H9 (cell line): ENCODE measurements at places on chromosomes 7 and 10.

- DNase-seq, result no peak
Measured at GRCh38 chr10:28366994-28367393, 64.1 kb upstream of the MPP7 start.

- DNase-seq, result peak; percentile 14
Measured at GRCh38 chr10:79345241-79346011, 1.8 kb upstream of the PPIF start.

- no peak for DNase-seq
Measured at GRCh38 chr7:66355756-66356155, 150.6 kb downstream of the TPST1 start.

DNA sequence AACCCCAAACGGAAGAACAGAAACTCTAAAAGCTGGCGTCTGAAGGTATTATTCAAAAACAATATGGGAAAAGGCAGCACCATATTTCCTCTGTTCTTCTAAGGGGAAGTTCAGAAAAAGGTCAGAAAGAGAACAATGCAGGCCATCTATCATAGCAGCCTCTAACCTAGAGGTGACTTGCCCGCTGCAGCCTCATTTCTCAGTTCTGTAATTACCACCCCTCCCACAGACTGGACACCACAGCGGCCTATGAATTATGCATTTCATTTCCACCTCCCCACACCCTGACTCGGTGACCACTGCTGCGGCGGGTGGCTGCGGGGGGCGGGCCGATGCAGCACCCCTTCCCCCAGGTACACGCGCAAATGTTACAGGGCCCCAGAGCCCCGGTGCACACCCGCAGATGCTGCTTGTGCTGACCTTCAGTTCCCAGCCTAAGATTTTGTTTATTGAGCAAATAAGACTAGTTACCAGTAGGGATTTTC lies 125.5 kb downstream of the CLEC2L start:
- DNase-seq, result no peak

GRCh38 chr7:26534649-26535482 lies 243.2 kb downstream of the SNX10 start:
- no peak for DNase-seq

DNA sequence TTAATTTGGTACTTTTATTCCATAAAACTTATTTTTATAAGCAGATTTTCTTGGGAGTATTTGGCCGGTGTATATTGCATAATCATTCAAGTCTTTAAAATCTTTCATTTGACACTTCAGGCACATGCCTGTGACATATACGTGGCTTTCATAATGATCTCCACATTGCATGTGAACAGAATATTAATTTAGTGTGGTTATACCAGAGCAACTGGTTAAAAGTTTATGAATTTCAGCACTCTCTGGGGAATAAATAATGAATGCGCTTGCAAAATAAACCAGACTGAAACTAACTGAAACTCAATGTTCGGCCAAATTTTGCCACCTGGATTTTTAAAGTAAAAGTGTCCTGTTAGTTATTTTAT lies 242.3 kb downstream of the GLI3 start:
- no peak for DNase-seq

DNA sequence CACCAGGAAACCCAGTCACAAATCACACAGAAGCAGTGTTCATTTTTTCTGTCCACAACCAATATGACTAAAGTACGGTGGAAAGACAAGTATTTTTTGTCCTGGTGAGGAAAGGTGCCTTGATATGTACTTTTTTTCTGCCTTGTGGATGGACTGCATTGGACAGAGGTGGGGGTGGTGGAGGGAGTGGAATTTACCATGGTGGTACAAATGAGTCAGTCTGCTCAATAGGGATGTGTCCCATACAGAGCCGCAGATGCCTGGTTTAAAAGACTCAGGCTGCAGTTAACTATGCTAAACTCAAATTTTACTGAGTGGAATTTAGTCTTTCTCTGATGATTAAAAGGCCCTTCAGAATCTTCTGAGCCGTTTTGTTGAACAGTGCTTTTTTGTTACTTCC lies 674.5 kb upstream of the GALNT17 start:
- no peak for DNase-seq

DNA sequence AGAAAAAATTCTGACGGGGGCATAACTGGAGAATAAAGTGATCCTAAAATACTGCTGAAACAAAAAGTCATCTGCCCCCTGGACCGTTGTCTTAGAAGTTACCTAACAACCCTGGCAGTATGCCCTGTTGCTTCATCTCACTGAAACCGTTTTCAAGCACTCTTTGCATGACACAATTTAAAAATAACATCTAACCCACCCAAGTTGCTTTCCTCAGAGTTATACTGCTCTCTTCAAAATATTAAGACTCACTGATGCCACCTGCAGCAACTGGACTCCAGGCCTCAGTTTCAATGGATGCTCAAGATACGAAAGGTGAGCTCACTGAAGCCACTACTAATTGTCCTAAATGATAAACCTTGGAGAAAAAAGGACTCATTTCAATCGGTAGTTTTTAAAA lies 57.4 kb downstream of the CDK6 start:
- no peak for DNase-seq

- DNase-seq, result no peak
Measured at GRCh38 chr7:120964088-120964487, 13.5 kb downstream of the ING3 start.

DNA sequence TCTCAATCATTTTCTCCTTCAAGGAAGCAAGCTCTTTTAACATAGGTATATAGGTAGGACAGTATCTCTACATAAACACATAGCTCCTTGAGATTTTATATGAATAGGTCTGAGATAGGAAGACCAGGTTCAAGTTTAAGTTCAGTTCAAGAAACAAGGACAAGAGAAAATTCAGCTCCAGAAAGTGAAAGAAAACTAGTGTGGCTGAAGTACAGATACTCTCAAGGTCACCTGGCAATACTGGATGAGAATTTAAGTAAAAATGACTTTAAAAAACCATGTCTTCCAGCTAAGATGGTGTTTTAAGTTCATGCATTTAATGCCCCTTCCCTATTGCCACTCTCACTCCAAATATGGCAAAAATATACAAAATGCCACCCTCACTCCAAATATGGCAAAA lies 91.3 kb downstream of the OSBPL3 start:
- no peak for DNase-seq

GRCh38 chr7:116434820-116435341 lies 64.7 kb upstream of the CAV2 start:
- no peak for DNase-seq

DNA sequence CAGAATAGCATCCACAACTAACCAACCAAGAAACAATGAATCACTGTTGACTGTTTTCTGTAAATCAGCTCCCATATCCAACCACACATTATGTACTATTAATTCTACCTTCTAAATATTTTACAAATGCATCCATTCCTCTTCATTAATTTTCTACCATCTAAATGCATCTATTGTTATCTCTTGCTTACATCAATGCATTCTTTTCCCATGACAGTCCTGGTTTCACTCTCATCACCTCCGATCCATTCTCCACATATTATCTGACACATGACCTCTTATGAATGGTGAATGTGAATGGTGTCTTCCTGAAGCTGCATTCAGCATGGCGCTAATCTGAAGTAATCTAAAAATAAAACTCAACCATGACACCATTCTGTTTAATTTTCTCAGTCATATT lies 153.8 kb upstream of the CALCR start:
- DNase-seq, result no peak
